Mesenteric fat pad (tissue), 1 donor: ENCODE measurements at places on chromosomes 7 and 10. TPM values are rescaled to one million over a fixed set of nuclear protein-coding genes. Genes with fewer than 3 reads are reported as not detected.

DNA sequence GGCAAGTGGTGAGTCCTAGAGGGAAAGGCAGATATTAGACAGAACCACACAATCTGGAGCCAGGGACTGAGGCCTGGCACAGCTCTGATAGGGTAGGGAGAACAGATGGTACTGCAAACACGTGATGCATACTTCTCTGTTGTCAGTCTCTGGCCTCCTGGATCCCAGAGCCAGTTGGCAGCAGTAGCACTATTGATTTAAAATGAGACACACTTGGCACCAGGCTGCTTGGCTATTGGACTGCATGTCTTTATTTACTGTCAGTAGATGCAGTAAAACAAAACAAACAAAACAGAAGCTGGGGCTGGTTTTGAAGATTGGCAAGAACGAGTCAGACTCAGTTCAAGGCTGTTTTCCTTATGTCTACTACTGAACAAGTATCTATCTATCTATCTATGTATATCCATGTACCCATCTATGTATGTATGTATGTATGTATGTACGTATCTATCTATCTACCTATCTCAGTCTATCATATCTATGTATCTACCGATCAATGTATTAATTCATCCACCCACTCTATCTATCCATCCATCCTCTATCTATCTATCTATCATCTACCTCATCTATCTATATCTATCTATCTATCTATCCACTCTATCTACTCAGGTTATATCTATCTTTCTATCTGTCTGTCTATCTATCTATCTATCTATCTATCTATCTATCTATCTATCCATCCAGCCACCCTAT lies 23.4 kb upstream of the MGAM2 start:
- DNase-seq, result no peak

DNA sequence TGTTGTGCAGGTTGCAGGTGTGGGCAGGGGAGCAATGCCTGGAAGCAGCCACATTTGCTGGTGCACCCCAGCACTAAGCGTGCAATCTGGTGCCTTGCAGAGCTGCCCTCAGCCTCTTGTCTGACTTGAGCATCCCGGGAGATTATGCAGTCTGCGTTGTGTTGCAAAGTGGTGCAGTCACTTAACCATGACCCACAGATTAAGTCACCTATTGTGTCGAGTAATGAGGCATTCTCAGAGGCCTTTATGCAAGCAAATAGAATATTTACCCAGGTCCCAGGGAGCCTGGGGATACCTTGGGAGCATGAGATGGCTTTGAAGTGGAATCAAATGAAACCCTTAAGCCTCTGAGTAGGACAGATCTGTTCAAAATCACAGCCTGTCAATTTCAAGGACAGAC lies 529.0 kb downstream of the TYW1 start:
- no peak for DNase-seq

CALY gene
- not detected for total RNA-seq

TPST1 gene
- 21.8 TPM for total RNA-seq

HSPB1 gene
- total RNA-seq, result 813 TPM

DNA sequence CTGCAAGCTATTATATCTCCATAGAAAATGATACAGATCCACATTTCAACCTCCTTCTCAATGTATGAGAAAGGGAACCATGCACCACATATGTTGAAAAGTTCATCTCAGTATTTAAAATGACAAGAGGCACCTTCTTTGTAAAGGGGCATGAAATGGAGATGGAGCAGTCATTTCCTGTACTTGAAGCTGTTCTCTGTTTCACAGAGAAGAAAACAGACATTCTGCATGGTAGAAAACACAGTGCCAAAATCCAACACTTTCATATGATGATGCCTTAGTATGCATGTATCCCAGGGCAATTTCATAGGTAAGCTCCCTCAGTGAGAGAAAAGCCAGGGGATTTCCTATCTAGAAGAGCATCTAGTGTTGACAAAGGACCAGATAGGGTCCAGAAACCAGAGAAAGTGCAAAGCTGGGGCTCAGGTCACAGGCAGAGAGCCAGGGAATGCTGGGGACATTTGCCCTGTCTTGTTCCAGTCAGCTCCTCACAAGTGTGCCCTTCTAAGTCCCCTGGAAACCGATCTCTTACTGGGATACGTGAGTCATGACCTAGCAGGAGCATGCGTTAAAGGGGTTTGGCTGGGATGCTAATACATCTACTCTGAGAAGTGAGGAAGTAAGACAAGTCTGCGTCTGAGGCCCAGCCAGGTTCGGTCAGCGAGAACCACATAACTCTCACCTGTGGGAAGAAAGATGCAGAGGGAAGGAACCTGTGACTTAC lies 118.7 kb downstream of the ICA1 start:
- DNase-seq, result no peak

TMEM178B gene
- 0.74 TPM for total RNA-seq

NODAL gene
- total RNA-seq, result not detected

EGR2 gene
- total RNA-seq, result 21.1 TPM

GRCh38 chr7:29315892-29316270 lies 121.3 kb downstream of the CHN2 start:
- DNase-seq, result no peak

DNA sequence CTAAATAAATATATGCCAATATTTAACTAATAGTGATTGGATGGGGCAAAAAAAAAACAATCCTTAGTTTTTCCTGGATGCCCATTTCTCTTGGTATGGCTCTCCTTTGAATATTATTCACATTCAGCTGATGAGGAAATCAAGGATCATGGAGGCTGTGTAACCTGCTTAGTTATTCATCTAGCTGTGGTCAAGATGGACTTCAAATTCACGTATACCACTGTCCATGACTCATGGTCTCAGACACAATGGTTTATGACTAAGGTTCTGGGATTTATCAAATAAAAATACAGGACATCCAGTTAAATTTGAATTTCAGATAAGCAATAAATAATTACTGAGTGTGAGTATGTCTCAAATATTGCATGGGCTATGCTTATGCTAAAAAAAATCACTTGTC lies 191.5 kb upstream of the CELF2 start:
- no peak for DNase-seq

- DNase-seq, result no peak
Observed at GRCh38 chr10:93403152-93404047, 78.7 kb downstream of the MYOF start.

DNA sequence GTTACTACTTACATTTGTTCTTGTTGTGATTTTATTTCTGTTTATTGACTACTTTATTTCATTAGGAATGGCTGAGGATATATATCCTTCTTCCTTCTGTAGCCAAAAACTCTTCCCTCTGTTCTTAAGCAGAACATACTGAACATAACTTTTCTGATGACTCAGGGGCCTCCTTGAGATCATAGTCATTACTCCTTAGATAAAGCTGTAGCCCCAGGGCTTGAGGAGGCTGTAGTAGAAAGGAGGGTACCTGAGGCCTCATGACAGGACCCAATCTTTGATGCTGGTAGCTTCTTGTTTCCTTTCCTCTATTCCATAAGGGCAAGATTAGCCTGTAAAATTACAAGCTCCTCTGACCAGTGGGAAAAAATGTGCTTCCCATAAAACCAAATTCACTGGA lies 41.2 kb upstream of the FGFR2 start:
- DNase-seq, result no peak

SP8 gene
- total RNA-seq, result not detected

DNA sequence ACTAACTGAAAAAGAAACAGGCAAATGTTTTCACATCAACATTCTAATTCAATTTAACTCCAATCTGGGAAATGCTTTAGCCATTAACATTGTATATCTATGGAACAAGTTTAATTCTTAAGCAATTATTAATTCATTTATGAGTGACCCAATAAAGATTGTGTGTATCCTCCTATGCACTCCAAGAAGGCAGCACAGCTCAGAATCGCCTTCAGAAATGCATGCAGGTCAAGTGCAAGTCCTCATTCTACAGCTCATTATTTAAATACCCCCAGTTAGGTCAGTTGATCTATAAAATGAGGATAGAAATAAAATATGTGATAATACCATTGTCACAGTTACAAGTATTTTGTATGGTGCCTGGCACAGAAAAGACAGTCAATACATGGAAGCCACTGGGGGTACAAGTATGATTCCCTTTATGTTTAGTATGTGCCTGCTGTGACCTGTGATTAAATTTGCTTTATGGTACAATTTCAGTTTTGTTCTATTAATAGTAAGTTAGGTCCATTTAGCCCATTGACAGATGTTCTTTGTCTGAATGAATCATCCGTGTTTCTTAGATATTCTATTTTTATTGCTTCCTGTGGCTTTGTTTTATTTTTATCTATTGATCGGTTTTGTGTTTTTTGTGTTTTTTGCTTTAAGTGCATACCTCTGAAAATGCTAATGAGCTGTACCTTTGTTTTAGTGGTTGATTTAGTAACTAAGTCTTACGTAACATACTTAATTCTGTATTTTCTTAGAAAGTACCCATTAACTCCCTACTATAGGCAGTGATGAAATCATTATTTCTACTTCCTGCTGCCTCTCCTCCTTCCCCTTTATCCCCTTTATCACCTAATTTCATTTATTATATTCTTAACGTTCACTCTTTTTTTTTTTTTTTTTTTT lies 42.8 kb downstream of the CPXM2 start:
- no peak for DNase-seq

MYH16 gene
- not detected for total RNA-seq

- DNase-seq, result peak; percentile 62
Observed at GRCh38 chr7:157910446-157910845, 573.6 kb downstream of the DNAJB6 start.

GRCh38 chr10:23779301-23779700 lies 340.4 kb downstream of the OTUD1 start:
- no peak for DNase-seq

DNA sequence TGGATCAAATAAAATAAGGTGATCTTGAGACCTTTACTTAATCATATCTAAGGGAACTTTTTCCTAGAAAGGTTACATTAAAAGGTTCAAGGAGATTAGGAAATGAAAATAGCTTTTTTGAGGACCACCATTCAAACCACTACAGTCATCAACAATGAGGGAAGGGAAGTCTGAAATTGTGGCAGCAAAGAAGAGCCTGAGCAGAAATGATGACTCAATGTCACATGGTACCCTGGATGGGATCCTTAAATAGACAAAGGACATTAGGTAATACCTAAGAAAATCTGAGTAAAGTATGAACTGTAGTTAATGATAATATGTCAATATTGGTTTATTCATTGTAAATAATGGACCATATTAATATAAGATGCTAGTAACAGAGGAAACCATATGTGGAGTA lies 236.0 kb downstream of the SEMA3D start:
- no peak for DNase-seq

DNA sequence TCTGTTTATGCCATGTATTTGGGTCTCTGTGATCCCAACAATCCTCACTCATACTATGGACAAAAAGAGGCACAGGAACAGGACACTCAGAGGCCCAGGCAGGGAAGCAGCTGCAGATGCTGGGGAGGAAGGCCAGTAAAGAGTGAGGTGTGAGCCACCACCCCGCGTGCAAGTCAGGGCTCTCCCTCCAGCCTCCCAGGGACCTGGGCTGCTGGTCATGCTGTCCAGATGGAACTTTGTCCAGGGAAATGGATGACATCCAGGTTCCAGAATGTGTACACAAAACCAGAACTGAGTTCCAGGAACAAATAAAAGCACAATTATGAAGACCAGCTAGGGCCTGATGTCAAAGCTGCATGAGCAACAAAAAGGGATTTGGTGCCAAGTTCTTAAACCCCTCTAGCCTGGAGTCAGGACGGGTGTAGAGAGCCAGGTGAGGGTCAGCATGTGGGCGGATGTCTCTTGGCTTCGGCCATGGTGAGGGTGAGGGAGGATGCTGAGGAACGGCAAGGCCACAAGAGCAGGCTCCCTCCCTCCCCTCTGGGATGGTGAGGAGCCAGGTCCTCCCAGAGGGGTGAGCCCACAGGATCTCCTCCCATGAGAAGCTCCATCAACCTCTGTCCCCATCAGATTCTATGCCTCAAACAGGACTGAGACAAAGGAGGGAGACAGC lies 739.7 kb downstream of the PARD3 start:
- no peak for DNase-seq

DNA sequence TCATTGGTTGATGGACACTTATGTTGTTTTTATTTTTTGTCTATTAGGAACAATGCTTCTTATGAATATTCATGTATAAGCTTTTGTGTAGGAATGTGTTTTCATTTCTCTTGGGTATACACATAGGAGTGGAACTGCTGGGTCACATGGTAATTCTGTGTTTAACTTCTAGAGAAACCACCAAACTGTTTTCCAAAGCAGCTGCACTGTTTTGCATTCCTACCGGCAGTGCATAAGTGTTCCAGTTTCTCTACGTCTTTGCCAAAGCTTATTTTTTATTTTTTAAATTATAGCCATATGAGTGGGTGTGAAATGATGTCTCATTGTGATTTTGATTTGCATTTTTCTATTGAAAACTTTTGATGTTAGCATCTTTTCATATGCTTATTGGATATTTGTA lies 51.3 kb downstream of the ADK start:
- DNase-seq, result no peak

FBXL15 gene
- total RNA-seq, result 15.4 TPM

GRCh38 chr7:45944058-45944457 lies 23.0 kb upstream of the IGFBP3 start:
- DNase-seq, result no peak

NKX1-2 gene
- not detected for total RNA-seq

DNA sequence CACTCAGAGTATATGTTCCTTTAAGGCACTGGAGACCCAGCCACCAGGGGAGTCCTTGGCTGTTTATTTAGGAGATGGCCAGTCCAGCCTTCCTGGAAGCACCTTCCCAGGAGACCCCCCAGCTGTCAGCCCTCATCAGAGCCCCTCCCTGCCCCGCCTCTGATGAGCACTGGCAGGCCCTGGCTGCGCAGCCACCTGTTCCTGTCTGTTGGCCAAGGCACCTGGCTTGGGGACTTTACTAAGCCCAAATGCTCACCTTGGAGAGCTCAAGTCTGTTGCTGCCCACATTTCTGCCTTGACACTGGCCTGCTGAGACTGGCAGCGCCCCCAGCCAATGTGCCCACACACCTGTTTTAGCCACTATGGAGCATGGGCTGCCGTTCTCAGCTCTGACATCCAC lies 124.7 kb downstream of the ELMO1 start:
- DNase-seq, result no peak

NANOS1 gene
- total RNA-seq, result 54.3 TPM

DNA sequence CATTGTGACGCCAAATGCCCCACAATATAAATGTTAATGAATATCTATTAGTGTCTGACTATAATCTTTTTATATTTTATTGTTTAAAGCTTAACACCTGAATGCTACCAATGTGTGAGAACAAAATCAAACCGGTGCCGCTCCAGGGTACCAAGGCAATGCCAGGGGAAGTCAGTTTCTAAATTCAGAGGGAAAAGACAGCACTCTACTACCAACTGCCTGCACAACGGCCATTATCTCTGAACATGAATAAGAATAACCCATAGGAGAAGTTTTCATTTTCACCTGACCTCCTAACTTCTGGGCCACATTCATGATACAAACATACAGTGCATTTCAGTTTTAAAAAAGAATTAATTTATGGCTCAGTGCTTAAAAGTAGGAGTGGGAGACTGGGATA lies 21.7 kb downstream of the USP6NL start:
- DNase-seq, result no peak

- DNase-seq, result no peak
Observed at GRCh38 chr10:22259280-22259679, 41.5 kb upstream of the EBLN1 start.
